ENCODE measurements at places on chromosomes 4 and X.

DNA sequence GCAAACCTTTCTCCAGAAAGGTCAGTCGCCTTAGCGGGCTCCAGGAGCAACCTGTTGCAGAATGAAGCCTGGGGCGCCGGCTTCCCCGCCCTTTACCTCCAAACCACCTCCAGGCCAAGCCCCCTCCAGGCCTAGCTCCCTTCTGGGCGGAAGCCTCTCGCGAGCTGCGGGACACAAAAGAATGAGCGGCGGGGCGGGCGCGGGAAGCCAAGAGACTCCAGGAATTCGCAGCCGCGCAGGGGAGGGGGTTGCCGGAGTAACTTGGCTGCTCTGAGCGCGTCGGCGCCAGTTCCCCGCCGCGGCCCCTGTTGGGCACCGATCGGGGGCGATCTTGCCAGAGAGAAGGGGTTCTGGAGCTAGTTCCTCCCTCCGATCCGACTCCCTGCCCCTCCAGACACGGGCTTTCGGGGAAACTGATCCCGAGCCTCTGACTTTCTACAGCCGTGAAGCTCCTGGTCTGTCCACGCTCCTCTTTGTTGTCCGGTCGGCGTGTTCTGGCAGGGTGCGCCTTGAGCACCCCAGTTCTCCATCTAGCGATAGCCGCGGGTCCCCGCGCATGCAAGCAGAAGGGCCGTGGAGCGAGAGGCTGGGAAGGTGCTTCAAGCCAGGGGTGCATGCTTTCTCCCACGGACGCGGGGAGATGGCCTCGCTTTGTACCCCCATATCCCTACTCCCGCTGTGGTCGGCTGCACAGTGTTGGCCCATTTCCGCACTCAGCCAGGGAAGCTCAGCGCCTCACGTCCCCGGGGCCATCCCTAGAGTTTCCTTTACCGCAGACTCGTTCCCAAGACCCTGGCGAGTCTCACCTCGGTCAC, 1.2 kb downstream of the PROM1 start:
- no peaks in the 10 kb centered on the region for H3K36me3 ChIP-seq
- DNase-seq = peak; percentile 11
- peak overlapping the region; percentile 52 for H3K4me3 ChIP-seq
- H3K4me1 ChIP-seq = peaks cover 11% of the 10 kb centered on the region
- H3K27ac ChIP-seq = no peak overlapping the region

DNA sequence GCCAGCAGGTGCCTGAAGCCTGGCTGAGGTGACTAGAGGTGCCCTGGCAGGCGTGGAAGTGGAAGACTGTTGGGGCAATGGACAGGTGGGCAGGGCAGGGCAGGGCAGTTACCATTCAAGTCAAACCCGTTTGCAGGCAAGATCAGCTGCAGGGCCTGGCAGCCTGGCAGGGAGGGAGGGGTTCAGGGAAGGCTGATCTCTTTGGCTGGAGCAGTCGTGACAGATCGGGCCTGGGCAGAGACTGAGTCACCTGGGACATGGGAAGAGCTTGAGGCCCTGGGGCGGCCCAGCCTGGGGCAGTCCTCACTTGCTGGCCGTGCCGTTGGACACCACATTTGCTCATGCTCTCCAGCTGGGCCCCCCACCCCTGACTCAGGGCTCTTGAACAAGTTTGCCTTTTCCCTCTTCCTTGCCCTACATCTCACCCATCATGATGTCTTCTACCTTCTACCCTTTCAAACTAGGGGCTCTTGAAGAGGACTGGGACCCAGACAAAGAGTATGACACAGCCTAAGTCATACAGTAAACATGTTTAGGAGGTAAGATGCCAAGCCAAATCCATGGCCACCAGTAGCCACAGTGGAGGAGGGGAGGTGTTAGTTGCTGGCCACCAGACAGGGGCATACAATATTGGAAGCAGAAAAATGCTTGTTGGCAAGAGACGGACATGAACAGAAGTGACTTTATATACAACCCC, 2.0 kb upstream of the ZNF185 start:
- no peaks in the 10 kb centered on the region for H3K4me1 ChIP-seq
- H3K27ac ChIP-seq = no peak overlapping the region
- H3K27me3 ChIP-seq = peaks cover 21% of the 10 kb centered on the region

- H3K4me1 ChIP-seq = no peaks in the 10 kb centered on the region
- no peak overlapping the region for H3K27ac ChIP-seq
- H3K4me3 ChIP-seq = no peak overlapping the region
- DNase-seq = no peak
- no peaks in the 10 kb centered on the region for H3K27me3 ChIP-seq
Measured at GRCh38 chr4:53465281-53465680, 87.8 kb downstream of the FIP1L1 start.

DNA sequence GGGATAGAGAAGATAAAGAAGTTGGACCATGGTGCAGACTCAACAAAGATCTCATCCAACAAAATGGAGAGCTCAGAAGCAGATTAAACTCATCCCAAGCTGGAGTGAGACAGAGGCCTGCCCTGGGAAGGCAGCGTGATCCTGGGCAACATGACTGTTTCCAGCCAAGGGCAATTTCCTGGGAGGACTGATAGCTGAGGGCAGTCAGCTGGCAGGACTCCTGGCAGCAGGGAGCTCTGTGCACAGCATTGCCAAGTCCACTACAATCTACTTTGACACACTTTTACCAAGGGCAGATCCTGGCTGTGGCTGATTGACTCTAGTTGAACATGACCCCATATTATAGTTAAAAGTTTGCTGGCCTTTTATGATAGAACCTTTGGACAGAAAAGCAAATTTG, 357.3 kb upstream of the RASGEF1B start:
- H3K27me3 ChIP-seq = no peaks in the 10 kb centered on the region
- H3K27ac ChIP-seq = no peak overlapping the region
- H3K4me3 ChIP-seq = no peak overlapping the region
- no peak for DNase-seq
- H3K36me3 ChIP-seq = no peaks in the 10 kb centered on the region

DNA sequence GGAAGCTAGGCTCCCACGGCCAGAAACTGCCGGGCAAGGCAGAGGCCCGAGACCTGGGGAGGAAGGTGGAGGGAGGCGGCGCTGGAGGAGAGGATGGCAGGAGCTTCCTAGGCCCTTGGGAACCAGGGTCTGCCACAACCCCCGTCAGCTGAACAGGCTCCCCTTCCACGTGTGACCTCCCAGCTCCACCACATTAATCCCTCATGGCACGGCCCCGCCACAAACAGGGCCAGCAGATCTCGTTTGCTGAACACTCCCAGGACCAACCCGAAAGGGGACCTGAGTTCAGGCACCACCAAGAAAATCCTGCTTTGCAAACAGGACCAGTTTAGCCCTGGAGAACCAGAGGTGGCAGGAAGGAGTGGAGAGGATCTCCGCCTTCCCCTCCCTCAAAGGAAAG, 62.7 kb downstream of the FHDC1 start:
- H3K27me3 ChIP-seq = peaks cover 3% of the 10 kb centered on the region
- no peak for DNase-seq
- no peaks in the 10 kb centered on the region for H3K36me3 ChIP-seq
- no peak overlapping the region for H3K27ac ChIP-seq
- no peak overlapping the region for H3K4me3 ChIP-seq

- H3K36me3 ChIP-seq = no peaks in the 10 kb centered on the region
- no peak overlapping the region for H3K4me3 ChIP-seq
- H3K27ac ChIP-seq = no peak overlapping the region
- DNase-seq = no peak
- H3K4me1 ChIP-seq = no peaks in the 10 kb centered on the region
Measured at GRCh38 chr4:86117705-86118302, 242.0 kb downstream of the MAPK10 start.

DNA sequence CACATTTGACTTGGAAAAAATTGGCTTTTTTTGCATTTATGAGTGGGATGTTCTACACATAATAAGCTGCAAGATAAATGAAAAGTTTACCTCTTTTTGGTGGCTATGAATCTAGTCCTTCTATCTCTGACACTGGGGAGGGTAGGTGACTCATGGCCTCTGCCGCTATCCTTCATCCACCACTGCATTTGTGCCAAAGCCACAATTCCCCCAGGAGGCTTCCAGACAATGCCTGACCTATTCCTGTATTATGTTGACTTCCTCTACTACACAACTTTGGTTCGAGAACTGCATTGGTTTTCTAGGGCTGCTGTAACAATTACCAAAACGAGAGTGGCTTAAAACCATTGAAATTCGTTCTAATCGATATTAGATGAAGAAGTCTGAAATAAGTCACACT, 245.6 kb downstream of the TRAM1L1 start:
- H3K4me3 ChIP-seq = no peak overlapping the region
- no peaks in the 10 kb centered on the region for H3K4me1 ChIP-seq
- no peaks in the 10 kb centered on the region for H3K36me3 ChIP-seq
- H3K27ac ChIP-seq = no peak overlapping the region

DNA sequence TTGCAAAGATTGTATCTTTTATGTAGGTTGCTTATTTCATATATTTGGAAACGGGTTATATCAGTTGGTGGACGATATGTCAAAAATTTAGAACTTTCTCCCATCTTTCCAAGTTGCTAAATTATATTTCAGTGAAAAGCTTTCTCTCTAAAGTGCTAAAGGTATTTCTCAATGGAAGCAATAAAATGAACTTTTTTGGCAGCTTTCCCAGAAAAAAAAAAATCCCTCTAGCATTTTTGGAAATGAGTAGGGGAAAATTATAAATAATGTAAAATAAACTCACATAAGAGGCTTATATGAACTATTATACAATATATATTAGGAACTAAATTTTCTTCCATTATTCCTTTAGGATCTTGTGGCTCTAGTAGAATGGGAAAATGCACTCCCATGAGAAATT, 152.2 kb downstream of the GRID2 start:
- no peak overlapping the region for H3K27ac ChIP-seq
- no peak for DNase-seq
- no peaks in the 10 kb centered on the region for H3K4me1 ChIP-seq
- no peaks in the 10 kb centered on the region for H3K27me3 ChIP-seq
- no peak overlapping the region for H3K4me3 ChIP-seq

DNA sequence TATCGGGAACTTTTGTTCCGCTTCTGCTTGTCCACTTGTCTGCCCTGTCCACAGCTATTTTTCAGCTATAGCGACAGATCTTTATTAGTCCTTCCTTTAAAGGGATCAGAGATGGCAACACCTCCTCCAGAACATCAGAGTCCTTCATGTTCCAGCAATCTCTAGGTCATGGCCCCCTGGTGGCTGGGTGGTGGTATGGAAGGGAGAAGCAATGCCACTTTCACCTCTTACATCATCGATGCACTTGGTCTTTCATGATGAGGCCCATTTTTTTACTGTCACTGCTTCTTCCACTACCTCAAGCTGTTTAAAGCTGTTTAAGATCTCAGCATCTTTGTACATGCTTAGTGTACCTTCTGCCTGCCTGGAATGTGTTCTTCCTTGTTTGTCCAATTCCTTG, 106.7 kb downstream of the ARHGAP6 start:
- H3K27me3 ChIP-seq = no peaks in the 10 kb centered on the region
- no peak overlapping the region for H3K27ac ChIP-seq
- DNase-seq = peak; percentile 4
- no peaks in the 10 kb centered on the region for H3K36me3 ChIP-seq
- H3K4me1 ChIP-seq = no peaks in the 10 kb centered on the region

DNA sequence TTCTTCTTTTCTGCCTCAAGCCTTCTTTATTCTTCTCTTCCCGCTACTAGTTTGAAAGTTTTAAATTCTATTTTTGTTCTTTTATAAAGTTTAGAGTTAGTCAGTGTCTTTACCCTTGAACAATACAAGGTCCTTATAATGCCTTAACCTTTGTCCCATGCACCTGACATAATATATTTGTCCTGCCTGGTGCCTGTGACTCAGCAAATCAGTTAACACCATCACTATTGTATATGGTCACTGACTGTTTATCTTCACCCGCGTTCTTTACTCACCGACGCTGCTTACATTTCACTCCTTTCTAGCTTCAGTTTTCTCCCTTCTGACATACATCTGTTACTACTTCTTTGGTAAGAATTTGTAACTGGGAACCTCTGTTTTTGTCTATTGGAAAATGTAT, 5.7 kb downstream of the SMIM20 start:
- H3K27ac ChIP-seq = no peak overlapping the region
- H3K27me3 ChIP-seq = no peaks in the 10 kb centered on the region
- H3K4me3 ChIP-seq = no peak overlapping the region
- no peak for DNase-seq

- DNase-seq = no peak
- H3K4me1 ChIP-seq = no peaks in the 10 kb centered on the region
- H3K27ac ChIP-seq = no peak overlapping the region
- H3K4me3 ChIP-seq = no peak overlapping the region
Measured at GRCh38 chr4:11704186-11704830, 275.6 kb upstream of the HS3ST1 start.

DNA sequence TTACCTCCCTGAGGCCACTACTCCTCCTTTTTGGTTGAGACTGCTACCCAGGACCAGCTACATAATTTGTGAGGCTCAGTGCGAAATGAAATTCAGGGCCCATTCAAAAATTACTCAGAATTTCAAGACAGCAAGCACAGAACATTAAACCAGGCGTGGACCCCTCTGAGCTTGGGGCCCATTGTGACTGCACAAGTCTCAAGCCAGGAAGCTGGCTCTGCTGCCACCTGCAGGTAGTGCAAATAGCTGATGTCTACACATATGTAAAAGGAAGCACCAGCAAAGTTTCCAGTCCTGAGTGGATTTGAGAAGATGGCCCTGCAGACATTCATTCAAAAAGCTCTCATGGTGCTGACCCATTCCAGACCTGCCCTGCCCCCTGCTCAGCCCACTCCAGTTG, 213.4 kb upstream of the LNX1 start:
- H3K4me1 ChIP-seq = no peaks in the 10 kb centered on the region
- H3K4me3 ChIP-seq = no peak overlapping the region
- H3K27me3 ChIP-seq = no peaks in the 10 kb centered on the region
- no peaks in the 10 kb centered on the region for H3K36me3 ChIP-seq

DNA sequence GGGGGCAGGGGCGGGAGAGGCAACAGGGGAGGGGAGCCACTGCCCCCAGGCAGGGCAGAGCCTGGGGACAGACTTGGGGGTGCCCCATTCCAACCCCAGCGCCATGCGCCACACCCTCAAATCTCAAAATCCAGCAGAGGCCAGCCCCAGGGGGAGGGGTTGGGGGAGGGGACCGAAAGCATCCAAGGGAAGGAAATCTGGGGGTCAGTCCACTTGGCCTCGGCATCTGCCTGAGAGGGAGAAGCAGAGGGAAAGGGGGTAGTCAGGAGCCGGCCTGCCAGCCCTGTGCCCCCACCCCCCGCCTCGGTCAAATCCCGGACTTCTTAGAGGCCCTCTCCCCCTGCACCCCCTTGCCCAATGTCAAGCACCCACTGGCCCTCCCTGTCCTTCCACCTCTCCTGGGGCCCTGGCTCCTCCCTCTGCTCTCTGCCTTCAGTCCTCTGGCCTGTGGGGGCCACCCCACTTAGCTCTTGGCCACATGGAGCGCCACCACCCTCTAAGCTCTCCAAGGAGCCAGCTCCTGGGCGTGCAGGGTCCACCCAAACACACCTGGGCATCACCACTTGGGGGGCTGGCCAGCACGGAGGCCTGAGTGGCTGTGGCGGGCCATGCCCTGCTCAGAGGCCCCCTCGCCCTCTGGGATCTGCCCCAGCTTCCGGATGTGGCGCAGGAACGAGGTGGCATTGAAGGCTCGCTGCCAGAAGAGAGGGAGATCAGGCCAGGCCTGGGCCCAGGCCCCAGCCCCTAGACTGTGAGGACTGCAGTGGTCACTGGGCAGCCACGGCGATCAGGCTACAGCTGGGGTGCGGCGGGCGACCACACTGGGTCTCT, 3.5 kb downstream of the PNCK start:
- H3K27me3 ChIP-seq = peaks cover 26% of the 10 kb centered on the region
- H3K36me3 ChIP-seq = no peaks in the 10 kb centered on the region
- H3K27ac ChIP-seq = no peak overlapping the region
- DNase-seq = no peak
- H3K4me1 ChIP-seq = peaks cover 4% of the 10 kb centered on the region
